MM.1S (cell line): ENCODE measurements at places on chromosomes 16 and 17.
A peak's percentile ranks its signal among the peaks of the same experiment; 100 is the strongest.

- no peak for DNase-seq
Measured at GRCh38 chr16:2468233-2468724, 2.8 kb upstream of the NTN3 start.

DNA sequence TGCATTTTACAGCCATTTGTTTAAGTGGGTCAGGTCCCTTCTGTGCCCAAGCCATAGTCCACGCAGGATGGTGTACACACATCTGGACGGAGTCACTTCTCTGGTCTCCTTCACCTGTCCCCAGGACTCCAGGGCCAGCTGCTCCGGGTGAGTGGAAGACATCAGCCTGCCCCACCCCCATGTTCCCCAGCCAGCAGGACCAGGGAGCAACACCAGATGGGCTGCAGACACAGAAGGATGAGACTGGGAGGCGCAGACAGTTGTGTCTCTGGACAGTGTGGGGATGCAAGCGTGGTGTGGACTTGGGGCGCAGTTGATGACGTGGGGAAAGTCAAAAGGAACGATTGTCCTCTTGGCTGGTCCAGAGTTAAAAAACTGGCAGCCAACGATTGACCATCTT is 24.6 kb upstream of the WFDC1 start:
- no peak for DNase-seq

GRCh38 chr16:85393674-85394451 is 219.3 kb upstream of the GSE1 start:
- peak; percentile 13 for DNase-seq

GRCh38 chr16:58458606-58459343 is 41.2 kb upstream of the NDRG4 start:
- no peak for DNase-seq
